ENCODE measurements at places on chromosomes 1 and 21.

DNA sequence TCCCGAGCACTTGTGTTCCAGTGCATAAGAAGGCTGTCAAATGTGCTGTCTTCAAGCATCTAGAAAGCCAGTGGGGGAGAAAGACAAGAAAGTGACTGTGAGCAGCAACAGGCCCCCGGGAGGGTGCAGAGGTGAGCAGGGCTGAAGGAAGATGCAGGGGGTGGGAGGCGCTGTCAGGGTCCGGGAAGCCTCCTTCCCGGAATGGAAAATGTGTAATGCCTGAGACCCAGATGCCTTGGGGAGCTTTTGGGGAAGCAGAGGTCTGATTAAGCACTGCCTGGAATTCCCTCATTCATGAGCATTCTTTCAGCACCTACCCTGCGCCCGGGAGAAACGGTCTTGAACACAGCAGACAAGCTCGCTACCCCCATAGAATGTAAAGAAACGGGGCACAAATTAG is 1.3 kb downstream of the NPHP4 start:
- no peak for DNase-seq

GRCh38 chr1:180278596-180279395 is 48.7 kb downstream of the LHX4 start:
- DNase-seq, result no peak

DNA sequence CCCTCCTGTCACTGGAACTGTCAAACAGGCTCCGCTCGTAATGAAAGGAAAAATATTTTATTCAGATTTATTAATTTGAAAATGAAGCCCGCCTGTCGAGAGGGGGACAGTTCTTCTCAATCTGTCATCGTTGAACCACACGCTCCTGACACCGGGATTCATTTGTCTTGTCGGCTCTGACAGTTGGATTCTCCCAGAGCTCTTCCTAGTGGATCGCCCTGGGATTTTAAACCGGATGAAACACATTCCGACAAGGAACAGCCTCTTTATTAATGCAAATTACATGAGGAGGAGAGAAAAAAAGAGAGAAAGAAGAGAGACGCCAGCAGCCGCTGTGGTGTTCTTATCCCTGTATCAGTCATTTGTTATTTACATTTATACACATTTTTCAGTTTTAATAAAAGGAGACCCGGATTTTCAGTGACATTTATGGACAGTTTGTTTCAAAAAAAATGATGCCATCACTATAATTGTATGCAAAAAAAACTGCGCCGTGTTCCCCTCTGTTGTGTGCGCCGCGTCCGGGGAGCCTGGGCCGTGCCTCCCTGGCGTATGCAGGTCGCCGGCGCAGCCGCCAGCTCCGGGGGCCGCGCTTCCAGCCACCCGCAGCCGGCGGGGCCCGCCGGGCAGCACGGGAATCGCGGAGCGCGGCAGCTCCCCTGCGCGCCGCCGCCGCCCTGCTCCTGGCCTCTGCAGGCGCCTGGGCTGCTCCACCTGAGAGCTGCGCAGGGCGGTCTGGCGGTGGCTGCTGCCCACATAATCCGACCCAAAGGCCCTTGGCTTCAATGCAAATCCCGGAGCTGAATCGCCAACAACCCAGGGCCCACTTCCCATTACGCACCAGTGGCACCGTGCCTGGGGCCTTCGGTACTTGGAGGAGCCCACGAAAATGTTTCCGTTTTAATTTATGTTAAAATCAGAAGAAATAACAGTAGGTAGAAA is 237.9 kb upstream of the PBX1 start:
- DNase-seq, result no peak

- no peak for DNase-seq
Measured at GRCh38 chr1:198003468-198003867, 86.3 kb downstream of the LHX9 start.

- no peak for DNase-seq
Measured at GRCh38 chr1:78370779-78371482, 119.8 kb upstream of the PTGFR start.

DNA sequence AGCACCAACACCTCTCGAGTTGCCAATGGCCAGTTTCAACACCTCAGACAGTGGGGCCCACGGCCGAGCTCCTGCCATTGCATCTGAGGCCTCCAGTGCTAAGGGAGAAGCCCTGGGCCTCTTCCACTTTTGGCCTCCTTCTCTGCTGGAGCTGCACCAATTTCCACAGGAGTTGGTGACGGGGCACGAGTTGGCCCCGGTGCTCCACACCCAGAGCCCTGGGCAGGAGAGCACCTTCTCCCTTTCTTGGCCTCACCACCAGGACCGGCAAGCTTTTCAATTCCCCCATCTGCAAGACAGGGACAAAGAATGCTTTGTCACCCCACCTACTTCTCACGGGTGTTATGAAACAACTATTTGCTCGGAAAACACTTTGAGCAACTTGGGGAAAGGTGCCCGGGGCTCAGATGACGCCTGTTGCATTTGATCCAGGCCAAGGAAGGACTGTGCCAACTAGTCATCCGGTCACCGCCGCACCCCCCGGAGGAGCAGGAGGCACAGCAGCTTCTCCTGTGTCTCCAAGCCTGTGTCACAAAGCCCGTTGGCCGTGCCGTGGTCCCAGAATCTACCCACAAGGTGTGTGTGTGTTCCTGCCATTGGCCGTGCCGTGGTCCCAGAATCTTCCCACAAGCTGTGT is 55.2 kb downstream of the TOMM20 start:
- no peak for DNase-seq

DNA sequence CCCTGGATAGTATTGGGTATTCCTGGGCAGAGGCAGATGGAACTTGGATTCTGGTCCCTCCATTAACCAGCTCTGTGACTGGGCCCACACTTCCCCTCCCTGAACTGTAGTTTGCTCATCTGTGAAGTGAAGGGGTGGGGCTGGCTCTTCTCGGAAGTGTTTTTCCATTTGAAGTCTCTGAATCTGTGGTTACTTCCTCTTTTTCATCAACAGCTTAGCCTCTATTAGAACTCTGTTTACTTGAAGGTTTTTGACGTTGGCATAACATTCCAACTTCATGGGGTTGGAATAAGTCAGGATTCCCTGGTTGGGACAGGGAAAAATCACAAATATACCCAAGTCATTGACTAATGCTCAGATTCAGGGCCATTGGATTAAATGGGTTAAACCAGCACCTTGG is 3.6 kb downstream of the KIAA0040 start:
- DNase-seq, result peak; percentile 27

GRCh38 chr1:54998100-54998499 is 633 bp upstream of the BSND start:
- DNase-seq, result no peak

GRCh38 chr21:46206163-46207005 is 22.1 kb upstream of the SPATC1L start:
- no peak for DNase-seq

Measured in CD4-positive, CD25-positive, alpha-beta regulatory T cell (primary cell).